Head of caudate nucleus (tissue), 42 donors: ENCODE measurements at places on chromosomes 1 and 21.

GRCh38 chr1:245434280-245434679 is 279.5 kb downstream of the KIF26B start:
- no peak for DNase-seq

DNA sequence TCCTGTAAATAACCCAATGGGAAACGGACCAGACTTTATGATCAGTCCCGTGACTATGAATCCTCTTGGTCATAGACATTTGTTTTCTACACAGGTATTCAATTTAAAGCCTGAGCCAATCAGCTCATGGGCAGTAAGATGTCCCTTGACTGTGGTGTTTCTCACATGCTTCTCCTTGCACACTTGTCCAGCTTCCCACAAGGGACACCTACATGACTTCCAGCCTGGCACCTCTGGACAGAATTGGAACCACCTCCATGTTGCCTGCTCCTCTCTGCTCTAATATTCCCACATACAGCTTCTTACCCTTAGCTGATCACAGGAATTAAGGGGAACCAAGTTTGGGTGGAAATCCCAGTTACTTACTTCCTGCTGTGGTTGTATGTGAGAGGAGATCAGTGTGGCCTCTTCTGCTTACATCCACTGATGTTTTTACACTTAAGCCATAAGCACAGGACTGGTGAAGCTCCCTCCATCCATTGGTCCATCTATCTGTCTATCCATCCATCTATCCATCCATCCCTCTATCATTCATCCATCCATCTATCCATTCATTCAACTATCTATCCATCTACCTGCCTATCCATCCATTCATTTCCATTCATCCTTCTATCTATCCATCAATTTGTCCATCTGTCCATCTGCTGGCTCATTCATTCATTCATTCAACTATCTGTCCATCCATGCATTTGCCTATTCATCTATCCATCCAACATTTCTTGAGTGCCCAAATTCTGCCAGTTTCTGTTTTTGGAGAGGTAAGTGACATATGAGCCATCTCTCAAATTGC is 16.4 kb downstream of the RUNX1 start:
- no peak for DNase-seq

DNA sequence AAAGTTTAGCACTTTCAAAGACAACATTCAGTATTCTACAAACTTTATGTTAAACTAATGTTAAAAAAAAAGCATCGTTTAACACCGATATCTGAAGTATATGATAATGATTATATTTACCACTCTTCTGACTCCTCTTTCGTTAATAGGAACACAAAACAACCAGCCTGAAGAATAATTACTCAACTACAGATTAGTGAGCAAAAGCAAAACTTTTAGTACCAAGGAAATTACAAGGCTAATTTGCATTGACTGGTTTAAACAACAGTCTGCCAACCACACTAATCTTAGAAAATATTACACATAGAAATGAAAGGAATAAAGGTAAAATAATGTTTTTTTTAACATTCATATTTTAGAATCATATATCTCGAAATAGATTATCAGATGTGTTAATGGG is 500.7 kb downstream of the LMO4 start:
- no peak for DNase-seq

GRCh38 chr1:80241566-80241965 is 1235.0 kb upstream of the ADGRL4 start:
- DNase-seq, result no peak

GRCh38 chr1:11697188-11697892 is 5.8 kb downstream of the DRAXIN start:
- no peak for DNase-seq

DNA sequence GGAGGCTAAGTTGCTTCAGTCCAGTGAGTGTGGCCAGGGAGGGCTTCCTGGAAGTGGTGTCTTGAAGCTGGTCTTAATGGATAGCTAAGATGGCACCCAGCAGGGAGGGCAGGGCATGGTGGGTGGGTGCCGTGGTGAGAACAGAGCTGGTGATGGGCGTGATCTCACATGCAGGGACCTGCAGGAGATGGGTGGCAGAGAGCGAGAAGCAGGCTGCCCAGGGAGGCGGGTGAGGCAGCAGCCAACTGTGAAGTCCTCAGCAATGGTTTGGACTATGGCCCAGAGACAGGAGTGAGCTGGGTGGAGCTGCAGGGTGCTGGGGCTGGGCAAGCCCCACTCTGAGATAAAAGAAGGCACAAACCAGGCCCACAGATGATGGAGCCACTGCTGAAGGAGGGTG is 50.7 kb downstream of the UMODL1 start:
- DNase-seq, result no peak

DNA sequence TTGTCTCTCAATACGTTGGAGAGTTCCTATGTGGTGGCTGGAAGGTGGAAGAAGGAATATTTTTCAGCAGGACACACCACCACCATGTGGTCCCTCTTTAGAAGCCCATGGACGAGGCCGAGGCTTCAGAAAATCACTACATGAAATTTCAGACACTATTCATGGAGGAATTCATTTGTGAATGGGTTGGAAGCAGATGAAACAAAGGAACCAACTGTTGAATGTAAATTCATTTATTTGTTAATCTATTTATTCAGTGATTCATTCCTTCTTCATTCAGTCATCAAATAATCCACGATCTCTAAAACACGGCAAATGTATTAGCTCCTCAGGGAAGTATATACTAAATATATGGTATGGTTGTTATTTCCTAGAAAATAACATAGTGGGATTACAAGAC is 12.2 kb downstream of the SLC35F3 start:
- no peak for DNase-seq

DNA sequence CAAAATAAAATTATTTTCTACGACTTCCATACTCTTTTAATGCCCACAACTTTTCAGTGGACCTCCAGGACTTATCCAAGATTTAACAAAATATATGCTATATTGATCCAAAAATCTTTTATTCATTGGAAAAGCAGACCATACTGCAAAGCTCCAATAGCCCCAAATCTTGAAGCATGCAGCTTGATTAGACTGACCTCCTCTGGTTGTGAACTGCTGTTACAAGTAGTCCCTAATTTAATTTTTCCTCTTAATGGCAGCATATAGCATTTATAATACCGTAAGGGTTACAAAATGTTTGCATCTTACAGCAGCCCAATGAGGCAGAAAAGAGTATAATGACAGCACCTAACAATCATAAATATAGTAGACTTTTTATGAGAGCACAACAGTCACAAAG is 49.8 kb downstream of the TPR start:
- no peak for DNase-seq
